Stimulated activated CD8-positive, alpha-beta memory T cell treated with anti-CD3 and anti-CD28 coated beads, Interleukin-7, amount 100 ng/mL, for 1 hour (primary cell): ENCODE measurements at places on chromosomes 12 and 14.

DNA sequence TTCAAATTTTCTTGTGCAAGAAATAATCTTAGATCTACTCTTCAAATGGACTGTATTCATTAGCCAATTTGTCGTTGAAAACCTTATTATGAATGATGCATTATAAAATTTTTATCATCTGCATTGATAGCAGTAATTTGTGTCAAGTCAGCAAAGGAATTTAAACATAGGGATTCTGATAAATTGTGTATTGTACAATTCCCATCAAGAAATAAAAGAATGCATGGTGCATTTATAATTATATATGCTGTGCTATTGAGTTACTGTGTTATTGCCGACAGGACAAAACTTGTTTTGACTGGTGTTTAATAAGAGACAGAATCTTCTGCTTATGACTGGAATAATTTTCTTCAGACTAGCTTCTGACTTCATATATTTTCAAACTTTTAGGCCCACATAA, 3.1 kb upstream of the BCDIN3D start:
- no peak for DNase-seq

DNA sequence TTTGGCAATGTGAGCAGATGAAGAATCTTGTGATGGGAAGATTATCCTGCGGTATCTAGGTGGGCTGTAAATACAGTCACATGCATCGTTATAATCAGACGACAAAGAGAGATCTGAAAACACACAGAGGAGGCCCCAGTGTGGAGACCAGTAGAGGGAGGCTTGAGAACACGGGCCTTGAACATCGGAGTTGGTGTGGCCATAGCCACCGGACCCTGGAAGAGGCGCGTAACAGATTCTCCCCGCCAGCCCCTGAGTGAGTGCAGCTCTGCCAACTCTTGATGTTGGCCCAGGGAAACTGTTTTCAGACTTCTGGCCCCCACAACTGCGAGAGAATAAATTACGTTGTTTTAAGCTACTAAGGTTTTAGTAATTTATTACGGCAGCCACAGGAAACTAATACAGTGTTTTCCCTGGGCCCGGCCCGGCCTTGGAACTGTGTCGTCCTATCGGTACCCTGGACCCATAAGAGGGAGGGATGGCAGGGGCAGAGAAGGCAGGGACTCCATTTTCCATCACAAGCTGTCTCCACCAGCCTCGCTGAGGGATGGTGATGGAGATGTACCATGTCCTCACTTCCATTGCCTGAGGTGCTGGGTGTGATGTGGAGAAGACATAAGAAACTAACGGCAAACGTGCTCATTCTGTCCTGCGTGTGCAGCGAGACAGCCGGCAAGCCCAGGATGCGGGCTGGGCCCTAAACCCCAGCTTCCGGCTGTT, 91.6 kb downstream of the NTF3 start:
- no peak for DNase-seq

GRCh38 chr12:47360771-47361388, 281.1 kb upstream of the AMIGO2 start:
- DNase-seq: no peak

GRCh38 chr12:13103391-13104033, at the start of gene GSG1:
GSG1 (minus strand) TSS chr12:13103667; CDS start chr12:13103512, 155 bp downstream.
- DNase-seq: no peak

DNA sequence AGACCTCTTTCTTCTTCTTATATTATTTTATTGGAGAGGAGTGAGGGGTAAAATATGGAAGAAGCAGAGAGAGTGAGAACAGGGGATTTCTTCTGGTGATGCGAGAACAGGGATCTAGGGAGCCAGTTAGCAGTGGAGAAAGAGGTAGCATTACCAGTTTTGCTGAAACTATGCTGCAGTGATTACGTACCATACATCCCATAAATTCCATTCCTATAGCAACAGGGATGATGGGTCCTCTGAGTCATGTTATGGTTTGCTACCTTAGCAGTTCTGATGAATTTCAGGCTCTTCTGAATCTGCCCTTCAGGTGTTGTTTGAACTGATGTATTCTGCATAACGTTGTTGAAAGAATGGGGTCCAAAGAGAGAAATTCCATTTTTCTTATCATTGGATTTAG, 625.4 kb upstream of the LRFN5 start:
- no peak for DNase-seq

- no peak for DNase-seq
Observed at GRCh38 chr12:131415781-131416180, 295.1 kb upstream of the SFSWAP start.

DNA sequence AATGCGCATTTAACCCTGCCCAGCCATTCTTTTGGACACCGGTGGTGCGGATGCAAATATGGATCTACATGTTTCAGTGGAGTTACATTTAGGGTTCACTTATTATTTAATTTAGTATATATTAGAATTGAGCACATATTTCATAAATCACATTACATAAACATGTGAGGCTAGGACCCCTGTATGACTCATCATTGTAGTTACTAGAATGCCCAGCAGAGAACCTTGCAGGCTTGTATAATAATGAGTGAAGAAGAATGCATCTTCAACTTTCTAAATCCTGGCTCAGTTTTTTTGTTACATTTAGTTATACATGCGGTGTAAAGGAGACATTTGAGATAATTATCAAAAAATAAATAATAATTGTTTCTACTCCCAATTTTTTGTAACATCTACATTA, 369.0 kb downstream of the ATP23 start:
- no peak for DNase-seq

DNA sequence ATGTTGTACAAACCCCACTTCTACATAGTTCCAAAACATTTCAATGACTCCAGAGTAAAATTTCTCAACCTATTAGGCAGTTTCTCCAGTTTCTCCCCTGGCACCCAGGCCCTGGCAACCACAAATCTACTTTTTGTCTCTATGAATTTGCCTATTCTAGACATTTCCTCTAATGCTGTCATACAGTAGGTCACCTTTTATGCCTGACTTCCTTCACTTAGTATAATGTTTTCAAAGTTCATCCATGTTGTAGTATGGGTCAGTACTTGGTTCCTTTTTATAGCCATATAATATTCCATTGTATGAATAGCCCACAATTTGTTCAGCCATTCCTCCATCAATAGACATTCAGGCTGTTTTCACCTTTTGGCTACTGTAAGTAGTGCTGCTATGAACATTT, 67.0 kb downstream of the SPRING1 start:
- DNase-seq: no peak

DNA sequence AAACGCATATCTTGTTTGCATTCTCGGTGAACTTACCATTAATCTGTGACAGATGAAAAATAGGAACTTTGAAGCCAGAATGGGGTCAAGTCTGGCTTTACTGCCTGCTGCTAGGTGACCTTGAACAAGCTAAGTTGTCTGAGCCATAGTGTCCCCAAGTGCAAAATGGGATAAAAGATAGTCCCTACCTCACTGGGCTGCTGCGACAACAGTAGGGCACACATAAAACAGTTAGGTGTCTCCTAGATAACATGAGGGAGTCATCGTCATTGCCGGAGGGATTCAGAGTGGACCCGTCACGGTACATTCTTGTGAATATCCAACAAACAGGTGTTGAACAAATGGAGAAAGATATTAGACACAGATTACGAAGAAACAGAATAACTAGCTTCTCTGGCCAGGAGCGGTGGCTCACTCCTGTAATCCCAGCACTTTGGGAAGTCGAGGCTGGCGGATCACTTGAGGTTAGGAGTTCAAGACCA, 71.2 kb downstream of the NINJ2 start:
- DNase-seq: no peak

- no peak for DNase-seq
Observed at GRCh38 chr12:56661560-56661959, 15.8 kb upstream of the ATP5F1B start.

GRCh38 chr12:50564237-50564947, 59.6 kb downstream of the DIP2B start:
- no peak for DNase-seq

- no peak for DNase-seq
Observed at GRCh38 chr12:31527083-31527482, 63.9 kb downstream of the DENND5B start.

DNA sequence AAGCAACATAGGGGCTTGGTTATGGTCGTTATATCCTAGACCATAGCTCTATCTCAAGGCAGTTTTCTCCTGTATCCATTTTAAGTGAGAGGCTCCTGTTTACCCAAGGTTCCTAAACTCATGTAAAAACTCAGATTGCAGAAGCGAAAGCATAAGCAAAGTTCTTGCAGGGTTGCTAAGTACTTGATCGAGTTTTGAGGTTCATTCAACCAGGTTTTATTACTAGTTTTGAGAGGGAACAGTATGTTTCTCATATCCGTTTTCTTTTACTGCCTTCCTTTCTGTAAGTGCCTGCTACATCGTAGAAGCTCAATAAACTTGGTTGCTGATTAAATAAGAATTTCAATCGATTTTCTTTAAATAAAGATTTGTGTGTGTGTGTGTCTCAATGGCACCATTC, 5.1 kb downstream of the AKAP3 start:
- no peak for DNase-seq

- no peak for DNase-seq
Observed at GRCh38 chr12:79624378-79624777, 66.4 kb downstream of the PAWR start.

DNA sequence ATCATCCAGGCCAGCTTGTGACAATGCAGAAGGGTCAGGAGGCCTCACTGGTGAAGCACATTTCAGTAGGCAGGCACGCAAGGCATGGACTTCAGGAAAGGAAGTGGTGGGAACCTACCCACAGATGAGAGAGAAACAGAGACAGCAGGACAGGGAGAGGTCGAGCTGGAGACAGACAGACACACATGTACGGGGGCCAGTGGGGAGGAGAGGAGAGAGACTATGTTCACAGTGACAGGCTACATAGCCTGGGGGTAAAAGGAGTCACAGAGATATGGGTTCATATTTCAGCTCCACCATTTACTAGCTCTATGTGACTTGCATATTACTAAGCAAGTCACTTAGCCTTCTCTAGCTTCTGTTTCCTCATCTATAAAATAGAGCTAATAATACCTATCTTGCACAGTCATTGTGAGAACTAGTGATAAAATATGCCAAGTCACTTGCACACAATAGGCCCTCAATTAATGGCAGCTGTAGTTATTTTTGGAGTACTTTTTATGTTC, 91.1 kb upstream of the FUT8 start:
- DNase-seq: no peak

GRCh38 chr14:100816950-100817901, 8.7 kb upstream of the MEG3 start:
- DNase-seq: no peak

DNA sequence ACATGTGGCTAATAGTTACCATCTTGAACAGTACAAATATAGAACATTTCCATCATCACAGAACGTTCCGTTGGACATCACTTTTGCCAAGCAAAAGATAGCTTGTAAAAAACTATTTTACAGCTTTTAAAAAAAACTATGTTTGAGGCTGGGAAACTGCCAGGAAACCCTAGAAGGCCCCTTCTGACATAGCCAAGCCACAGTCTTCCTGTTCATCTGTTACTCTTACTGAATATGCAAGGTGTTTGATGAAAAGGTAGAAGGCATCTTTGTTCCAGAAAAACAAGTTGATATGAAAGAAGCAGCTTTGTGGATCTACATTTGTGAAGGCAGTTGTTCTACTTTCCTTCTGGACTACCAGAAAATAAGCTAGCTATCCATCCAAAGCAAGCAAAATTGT, 23.6 kb upstream of the WNK1 start:
- no peak for DNase-seq

- DNase-seq: no peak
Observed at GRCh38 chr12:32501835-32502333, 102.5 kb downstream of the FGD4 start.

- DNase-seq: no peak
Observed at GRCh38 chr12:99444859-99445316, 202.7 kb upstream of the GARIN6 start.

- DNase-seq: no peak
Observed at GRCh38 chr14:91280129-91280528, 35.6 kb upstream of the GPR68 start.

DNA sequence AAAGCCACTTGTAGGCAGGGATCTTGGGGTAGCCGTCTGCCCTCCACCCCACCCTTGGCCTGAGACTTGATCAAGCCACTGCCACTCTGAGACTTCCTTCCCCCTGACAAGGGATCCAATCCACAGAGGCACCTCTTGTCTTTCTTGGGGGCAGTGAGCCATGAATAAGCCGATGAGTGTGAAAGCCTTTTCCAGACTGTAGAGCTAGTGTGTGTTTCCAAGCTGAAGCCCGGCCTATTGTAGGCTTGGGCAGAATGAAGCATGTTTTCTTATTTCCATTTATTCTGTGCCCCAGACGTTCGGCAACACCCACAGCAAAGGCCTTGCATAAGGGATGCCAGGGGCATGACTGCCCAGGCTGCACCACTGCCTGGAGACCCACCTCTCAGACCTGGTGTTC, 991.6 kb downstream of the BCL11B start:
- no peak for DNase-seq

GRCh38 chr12:26130728-26131127, 5.9 kb upstream of the BHLHE41 start:
- no peak for DNase-seq

DNA sequence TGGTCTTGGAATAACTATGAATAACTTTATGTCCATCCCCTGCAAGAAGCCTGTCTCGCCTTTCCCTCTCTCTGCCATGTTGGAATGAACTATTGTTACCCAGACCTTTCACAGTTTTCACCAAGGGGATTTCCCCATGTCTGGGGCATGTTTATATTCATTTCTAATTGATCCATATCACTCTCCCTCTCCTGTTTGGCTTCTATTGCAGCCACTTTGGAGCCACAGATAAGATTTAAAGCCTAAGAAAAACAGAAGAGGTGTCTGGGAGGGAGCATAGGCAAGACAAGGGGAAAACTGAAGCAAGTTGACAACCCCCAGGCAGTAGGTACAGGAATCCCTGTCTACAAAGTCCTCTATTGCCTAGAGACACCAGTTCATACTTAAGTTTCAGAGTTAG, 41.0 kb upstream of the FOXJ2 start:
- no peak for DNase-seq

DNA sequence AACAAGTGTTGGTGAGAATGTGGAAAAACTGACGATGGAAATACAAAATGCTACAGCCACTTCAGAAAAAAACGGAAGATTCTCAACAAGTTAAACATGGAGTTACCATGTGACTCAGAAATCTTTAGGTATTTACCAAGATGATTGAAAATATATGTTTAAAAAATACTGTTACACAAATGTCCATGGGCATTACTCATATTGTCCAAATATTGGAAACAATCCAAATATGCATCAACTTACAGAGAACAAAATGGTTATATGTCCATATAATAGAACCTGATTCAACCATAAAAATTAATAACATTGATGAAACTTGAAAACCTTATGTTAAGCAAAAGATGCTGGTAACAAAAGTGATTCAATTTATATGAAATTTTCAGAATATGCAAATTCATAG, 1057.7 kb upstream of the TMEM132C start:
- no peak for DNase-seq

- no peak for DNase-seq
Observed at GRCh38 chr14:89240414-89240813, 176.6 kb downstream of the FOXN3 start.

- DNase-seq: no peak
Observed at GRCh38 chr12:87848248-87848868, 180.8 kb downstream of the C12orf50 start.

- DNase-seq: no peak
Observed at GRCh38 chr12:91272461-91273063, 89.9 kb upstream of the DCN start.
